ENCODE measurements at places on chromosomes 5 and 9. TPM values are rescaled to one million over a fixed set of nuclear protein-coding genes. Genes with fewer than 3 reads are reported as not detected.

The NMUR2 gene
- not detected for total RNA-seq

GRCh38 chr5:74122979-74123590, 497.1 kb downstream of the ARHGEF28 start:
- no peak for DNase-seq

GRCh38 chr9:115146581-115147021, 28.6 kb upstream of the TNC start:
- no peak for DNase-seq

DNA sequence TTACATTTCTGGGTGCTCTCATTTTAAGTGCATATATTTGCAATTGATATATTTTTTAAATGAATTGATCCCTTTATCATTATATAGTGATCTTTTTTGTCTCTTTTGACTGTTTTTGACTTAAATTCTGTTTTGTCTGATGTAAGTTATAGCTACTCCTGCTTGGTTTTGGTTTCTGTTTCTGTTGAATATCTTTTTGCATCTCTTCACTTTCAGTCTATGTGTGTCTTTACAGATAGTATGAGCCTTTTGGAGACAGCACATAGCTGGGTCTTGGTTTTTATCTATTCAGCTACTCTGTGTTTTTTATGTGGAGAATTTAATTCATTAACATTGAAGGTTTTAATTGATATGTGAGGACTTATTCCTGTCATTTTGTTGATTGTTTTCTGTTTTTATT, 311.3 kb downstream of the SPATA31D1 start:
- no peak for DNase-seq

The CAVIN4 gene
- total RNA-seq = 0.21 TPM

DNA sequence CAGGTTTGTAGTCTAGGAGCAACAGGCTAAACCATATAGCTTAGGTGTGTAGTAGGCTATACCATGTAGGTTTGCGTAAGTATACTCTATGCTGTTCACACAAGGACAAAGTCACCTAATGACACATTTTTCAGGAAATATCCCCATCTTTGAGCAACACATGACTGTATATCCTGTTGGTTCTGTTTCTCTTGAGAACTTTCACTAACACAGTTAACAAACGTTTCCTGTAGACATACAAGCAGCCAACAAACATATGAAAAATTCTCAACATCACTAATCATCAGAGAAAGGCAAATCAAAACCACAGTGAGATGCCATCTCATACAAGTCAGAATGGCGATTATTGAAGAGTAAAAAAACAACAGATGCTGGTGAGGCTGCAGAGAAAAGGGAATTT, 68.2 kb downstream of the NR2F1-AS1 start:
- no peak for DNase-seq

- DNase-seq = no peak
These were observed 69.3 kb downstream of the KCNIP1 start for GRCh38 chr5:170573114-170573513.

The SPATA9 gene
- total RNA-seq = 0.35 TPM

GRCh38 chr9:14311171-14311949, 2.6 kb downstream of the NFIB start:
- DNase-seq = no peak

- DNase-seq = no peak
These were observed 1503.0 kb downstream of the EFNA5 start for GRCh38 chr5:106167766-106168165.

GRCh38 chr5:43514471-43514815, 505 bp downstream of the C5orf34 start:
- DNase-seq = no peak

DNA sequence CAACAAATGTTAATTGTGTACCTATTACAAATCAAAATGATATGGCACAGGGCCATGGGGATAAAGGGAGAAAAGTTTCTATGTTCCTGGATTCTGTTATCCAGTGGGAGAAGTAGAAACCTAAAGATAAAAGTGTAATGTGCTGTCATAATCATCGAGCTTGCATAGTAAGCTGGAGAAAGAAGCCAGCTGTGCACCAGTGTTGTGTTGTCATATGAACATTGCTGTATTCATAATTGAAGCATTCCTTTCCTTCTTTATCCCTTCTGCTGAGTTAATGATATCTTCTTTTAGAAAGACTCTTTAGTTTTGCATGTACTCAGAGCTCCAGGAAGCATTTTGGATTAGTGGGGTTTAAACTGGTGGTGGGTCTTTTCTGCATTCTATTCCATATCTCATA, 39.5 kb downstream of the NTRK2 start:
- no peak for DNase-seq

The POLK gene
- total RNA-seq = 48.2 TPM

GRCh38 chr5:151288180-151288579, 15.4 kb downstream of the SLC36A3 start:
- DNase-seq = no peak

- no peak for DNase-seq
These were observed 226.6 kb downstream of the SNX18 start for GRCh38 chr5:54743997-54744788.

DNA sequence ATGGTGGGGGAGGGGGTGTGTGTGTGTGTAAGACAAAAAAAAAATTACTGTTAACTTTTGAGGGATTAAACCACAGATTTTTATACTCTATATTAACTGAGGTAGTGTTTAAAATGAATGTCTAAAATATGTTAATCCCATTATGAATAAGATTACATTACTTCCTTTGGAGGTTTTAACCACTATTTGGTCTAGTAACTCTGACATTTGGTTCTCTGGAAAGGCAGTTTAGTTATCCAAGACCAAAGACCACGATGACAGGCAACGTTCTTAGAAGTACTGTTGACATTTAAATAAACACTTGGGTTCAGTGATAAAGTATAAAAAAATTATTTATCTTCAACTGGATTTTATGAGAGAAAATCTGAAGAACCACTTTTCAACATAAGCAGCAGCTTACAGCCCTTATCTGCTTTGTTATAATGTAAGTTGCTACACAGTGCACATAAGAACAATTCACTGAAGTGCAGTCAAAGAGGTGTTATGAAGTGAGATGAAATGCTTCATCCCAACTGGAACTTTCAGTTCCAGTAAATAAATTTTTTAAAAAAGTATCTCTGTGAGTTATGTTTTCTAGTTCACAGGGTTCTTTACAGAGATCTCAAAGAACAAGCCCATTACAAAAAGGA, 94.5 kb downstream of the OSMR start:
- no peak for DNase-seq

- DNase-seq = no peak
These were observed 13.5 kb downstream of the ZFP37 start for GRCh38 chr9:113042884-113043657.

The SLC45A2 gene
- not detected for total RNA-seq

DNA sequence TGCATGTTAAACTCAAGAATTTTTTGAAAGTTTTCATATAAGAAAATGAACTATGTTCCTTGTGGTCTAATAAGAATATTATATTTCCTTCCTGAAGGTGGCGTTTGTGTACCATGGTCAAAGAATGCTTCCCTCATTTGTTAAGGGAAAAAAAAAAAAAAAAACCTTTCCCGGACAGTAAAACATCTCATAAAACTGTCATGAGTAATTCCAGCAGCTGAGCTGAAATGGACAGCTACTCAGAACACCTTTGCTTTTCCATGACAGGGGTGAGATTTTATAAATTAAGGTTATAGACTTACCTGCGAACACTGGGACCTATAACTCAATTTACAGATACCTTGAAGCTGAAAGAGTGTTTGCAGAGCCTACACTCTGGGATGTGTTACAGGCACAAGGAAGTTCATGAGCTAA, 113.2 kb upstream of the RANBP3L start:
- no peak for DNase-seq

DNA sequence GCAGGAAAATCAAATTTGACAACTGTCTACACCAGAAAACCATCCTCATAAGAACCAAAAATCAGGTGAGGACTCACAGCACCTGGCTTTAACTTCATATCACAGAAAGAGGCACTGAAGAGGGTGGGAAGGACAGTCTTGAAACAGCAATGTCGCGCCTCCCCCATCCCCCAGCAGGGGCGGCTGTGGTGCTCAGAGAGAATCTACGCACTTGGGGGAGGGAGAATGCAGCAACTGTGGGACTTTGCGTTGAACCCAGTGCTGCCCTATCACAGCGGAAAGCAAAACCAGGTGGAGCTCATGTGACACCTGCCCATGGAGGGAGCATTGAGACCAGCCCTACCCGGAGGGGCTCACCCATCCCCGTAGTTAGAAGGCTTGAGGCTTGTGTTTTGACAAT, 191.8 kb downstream of the MSX2 start:
- no peak for DNase-seq

- no peak for DNase-seq
These were observed 93.6 kb upstream of the ZNF462 start for GRCh38 chr9:106769331-106769730.

The GNA14 gene
- total RNA-seq = 5.8 TPM

Data from thoracic aorta (tissue), 2 donors.